Activated T-helper 1 cell treated with anti-CD3 and anti-CD28 coated beads, Interleukin-2, amount 50 U/mL, for 16 hours (primary cell): ENCODE measurements at places on chromosomes 12 and 14.

- DNase-seq, result no peak
These were observed 26.4 kb downstream of the TBX3 start for GRCh38 chr12:114657597-114657920.

DNA sequence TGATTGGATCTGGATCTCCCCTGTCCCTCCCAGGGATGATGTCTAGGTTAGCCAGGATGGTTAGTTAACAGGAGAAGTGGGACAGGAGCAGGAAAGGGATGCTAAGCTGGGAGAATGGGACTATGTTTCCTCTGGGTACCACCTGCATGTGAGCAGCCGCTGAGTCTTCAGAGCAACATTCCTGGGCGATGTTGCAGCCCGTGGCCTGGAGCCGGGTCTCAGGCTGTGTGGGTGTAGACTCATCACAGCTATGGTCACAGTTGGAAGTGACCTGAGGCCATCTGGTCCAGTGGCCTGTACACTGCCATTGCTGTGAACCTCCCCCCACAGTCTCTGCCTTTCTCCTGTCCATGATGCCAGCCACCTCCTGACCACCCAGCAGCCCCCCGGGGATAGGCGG is 422.6 kb downstream of the DPF3 start:
- no peak for DNase-seq

GRCh38 chr12:126534495-126534894 is 1469.3 kb downstream of the AACS start:
- no peak for DNase-seq

- no peak for DNase-seq
These were observed 190.8 kb upstream of the C14orf180 start for GRCh38 chr14:104388541-104389325.

DNA sequence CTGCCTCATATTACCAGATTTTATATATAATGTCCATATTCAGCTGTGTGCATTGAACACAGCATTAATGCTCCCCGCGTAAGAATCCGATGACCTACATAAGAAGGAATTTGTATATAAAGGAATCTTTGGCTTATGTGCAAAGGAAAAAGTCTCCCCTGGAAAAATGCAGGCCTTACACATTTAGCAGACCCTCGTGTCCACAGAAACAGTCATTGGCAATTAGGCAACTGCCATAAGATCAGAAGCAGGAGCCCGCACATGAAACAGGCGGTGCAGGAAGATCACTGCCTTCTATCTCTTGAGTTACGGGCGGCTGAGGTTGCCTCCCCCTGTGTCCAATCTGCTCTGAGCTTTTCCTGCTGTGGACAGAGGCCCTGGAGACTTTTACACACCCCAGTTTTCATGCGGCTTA is 63.2 kb upstream of the RFX4 start:
- DNase-seq, result no peak

DNA sequence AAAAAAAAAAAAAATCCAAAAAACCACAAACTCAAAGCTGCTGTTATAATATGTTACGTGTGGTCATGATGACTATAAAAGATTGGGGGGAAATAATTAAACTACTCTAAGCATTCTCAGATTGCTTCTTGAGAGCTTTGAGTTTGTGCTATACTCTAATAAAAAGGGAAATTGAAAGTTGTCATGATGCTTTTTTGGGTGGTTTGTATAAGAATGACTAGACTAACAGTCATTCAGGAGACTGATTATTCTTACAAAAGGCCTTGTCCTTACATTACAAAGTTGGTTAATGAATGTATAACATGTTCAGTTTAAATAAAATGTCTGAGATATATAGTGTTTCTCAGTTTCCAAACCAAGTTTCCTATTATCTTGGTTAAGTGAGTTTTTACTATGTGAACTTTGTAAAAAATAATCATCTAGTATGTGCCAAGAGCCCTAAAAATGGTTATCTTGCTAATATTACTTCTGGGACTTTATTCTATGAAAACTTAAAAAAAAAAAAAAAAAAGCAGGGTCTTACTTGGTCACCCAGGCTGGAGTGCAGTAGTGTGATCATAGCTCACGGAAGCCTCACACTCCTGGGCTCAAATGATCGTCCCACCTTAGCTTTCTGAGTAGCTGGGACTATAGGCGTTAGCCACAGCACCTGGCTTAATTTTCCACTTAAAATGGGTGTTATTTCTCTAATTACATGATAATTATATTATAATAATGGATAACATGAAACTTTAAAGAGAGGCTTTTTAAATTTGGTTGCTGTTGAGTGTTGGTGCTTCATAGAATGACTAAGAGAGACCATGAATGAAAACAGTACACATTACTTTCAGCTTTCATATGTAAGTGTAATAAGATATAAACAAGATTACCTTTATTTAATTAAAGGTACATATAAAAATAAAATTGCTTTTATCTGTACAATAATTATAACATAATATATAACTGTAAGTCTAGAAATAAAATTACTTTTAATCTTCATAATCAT is 459.6 kb upstream of the RGS6 start:
- no peak for DNase-seq

- no peak for DNase-seq
These were observed 154.3 kb upstream of the C14orf180 start for GRCh38 chr14:104425171-104425681.

- no peak for DNase-seq
These were observed 36.2 kb upstream of the FERMT2 start for GRCh38 chr14:52987042-52987441.

DNA sequence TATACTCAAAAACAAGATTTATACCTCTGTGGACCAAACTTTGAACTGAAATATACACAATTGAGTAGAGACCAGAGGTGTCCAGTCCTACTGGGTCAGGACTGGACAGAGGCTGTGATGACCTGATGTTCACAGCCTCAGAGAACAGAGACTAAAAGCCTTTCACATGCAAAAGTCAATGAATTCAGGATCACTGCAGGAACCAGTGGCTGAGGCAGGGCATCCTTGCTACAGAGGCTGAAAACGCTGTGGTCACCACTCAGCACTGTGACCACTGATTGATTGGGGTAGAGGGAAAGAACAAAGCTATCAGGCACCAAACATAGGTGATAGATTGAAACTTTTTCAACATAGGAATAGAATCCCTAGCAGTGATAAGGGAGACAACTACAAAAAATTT is 25.1 kb downstream of the GRIP1 start:
- DNase-seq, result no peak

DNA sequence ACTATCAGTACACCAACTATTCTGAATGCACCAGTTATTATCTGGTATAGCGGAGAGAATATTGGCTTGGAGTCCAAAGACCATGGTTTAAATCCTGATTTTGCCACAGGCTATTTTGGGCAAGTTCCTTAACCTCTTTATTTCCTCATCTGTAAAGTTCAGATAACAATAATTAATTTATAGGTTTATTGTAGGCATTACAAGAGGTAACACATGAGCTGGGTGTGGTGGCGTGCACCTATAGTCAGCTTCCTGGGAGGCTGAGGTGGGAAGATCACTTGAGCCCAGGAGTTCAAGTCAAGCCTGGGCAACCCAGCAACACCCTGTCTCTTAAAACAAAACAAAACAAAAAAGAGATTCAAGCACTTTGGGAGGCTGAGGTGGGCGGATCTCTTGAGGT is 23.1 kb downstream of the PHLDA1 start:
- DNase-seq, result no peak

- no peak for DNase-seq
These were observed 886.7 kb downstream of the NRXN3 start for GRCh38 chr14:79056879-79057278.

- DNase-seq, result no peak
These were observed 60.8 kb downstream of the SAMD4A start for GRCh38 chr14:54627540-54628363.
